Esophagus squamous epithelium (tissue), 5 donors: ENCODE measurements at places on chromosomes 6 and 20.

DNA sequence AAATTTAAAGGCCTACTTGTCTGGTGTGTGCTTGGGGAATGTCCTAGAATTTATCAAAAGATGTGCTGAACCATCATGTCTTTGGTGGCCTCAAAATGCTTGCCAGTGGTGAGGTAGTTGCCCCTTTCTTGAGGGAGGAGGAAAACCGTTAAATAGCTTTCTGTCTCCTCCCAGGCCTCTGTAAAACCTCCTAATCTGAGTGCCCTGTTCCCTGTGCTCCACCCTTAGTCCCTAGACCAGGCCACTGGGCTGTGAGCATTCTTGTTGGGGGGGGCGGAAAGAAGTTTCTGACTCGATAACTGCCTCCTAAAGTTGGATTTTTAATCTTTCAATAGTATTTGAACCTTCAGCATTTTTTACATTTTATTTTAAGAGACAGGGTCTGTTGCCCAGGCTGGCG is 23.1 kb downstream of the JARID2 start:
- DNase-seq, result no peak

DNA sequence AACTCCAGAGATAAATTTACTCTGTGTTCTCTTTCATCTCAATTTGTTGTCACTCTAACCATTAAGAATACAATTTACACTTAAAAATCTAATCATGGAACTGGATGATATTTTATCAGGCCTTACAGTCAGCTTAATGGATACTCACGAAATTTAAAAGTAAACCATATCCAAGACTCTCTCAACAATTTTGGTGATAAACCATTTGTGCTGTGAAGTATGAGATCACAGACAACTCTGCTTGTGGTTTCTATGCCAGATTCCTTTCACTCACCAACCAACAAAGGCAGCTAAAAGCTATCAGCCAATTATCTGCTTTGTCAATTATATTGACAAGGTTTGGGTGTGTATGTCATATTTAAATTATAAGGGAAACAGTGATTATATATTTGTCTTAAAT is 155.8 kb downstream of the TRDN start:
- DNase-seq, result no peak

- no peak for DNase-seq
These were observed 111.7 kb upstream of the CD93 start for GRCh38 chr20:23197836-23198235.

GRCh38 chr20:59726281-59726595 is 121.9 kb downstream of the PHACTR3 start:
- no peak for DNase-seq

DNA sequence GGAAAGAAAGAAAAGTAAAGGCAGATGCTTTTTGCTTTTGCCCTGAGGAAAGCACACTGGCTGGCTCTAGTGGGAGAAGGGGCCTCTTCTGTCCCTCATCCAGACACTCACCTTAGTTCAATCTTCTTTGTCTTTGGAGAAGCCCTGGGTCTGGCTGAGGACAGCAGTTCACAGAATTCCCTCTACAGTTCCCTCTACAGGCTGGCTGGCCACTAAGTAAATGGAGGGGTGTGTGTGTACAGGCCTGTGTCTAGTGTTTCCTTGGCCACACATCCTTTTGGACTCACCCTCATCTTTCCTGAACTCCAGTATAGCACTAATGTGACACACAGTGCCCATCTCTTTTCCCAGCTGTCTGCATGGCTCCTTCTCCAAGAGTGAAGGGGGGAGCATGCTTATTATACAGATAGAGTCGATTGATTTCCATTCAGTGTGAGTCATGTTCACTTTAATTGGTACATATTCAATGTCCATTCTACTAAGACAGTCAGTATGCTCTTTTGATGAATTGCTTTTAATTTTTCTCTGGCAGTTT is 26.0 kb upstream of the CLVS2 start:
- no peak for DNase-seq

DNA sequence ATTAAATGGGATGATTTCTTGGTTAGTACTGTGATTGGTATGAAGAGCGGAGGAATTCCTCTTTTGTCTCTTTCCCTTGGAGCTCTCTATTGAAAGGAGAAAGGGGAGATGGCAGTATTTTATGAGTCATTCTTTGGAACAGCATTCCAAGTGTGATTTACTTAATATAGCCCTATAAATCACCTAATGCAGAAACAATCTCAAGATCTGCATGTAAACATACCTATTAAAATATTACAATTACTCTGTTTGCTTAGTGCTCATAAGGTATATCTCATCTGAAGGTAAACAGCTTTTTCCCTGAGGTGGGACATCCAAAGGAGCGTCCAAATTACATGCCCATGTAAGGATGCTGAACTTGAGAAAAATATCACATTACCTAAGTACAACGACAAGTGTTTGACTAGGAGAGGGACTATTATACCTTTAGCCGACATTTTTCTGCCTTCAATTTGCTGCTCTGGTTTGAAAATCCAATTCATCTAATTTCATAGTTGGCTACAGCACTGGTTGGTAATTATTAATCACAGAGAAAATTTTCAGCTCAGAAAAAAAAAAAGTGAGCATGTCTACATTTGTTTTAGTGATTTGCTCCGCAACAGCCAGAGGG is 229.0 kb downstream of the FOXC1 start:
- no peak for DNase-seq

DNA sequence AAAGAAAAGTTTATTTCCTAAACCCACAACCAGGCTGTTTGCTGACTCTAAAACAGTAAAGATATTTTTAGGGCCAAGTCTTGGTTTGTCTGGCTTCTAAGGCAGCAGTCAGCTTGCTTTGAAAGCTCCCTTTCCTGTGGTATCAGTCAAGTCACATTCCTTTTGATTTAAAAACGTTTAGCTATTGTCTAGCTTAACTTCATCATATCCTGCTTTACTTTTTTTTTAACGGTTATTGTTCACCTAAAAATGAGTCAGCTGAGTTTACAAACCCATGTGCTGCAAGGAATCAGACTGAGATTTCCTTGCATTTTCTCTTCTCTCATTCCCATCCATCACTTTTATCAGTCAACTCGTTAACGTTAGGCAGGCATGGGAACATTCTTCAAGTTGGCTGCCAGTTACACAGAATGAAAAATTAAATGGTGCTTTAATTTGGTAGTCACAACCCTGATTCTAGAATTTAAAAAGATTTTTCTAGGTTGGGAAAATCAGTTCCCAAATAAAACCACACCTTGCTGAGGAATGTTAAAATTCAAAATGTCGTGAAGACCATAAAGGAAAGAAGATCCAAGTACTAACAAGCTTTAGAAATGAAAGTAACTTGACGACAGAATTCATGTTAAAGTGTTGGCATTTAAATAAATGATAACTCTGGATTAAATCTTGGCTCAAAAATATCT is 45.9 kb downstream of the ELOVL5 start:
- no peak for DNase-seq

DNA sequence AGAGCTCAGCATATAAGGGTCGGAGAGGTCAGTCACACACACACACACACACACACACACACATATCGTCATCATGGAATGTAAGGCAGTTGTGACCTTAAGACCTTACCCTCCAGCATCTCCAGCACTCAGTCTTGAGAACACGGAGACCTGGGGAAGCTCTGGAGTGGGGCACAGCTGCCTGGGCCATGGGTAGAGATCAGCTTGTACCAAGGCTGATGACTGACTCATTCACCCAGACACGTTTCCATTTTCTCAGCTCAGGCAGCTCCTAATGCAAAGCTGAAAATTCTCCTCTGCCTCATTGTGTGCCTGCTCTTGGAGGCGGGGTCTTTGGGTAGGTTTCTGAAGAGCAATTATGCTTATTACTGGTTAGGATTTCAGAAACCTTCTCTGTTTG is 38.3 kb upstream of the PDYN start:
- no peak for DNase-seq

DNA sequence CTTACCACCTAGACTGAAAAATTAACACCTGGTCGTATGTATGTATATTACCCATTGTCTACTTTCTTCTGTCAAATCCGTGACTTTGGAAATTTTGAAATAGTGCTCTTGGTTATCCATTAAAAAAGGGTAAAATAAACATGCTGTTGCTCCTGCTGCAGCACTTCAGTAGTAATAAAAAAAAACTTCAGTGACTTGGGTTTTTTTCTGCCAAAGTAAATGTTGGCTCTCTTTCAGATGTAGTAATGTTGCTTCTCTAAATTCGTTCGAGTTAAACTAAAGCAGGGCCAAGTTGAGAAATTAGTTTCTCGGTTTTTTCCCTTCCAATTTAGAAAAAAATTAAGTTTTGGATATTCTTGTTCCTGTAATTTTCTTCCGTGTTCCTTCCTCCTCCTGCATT is 34.2 kb downstream of the JARID2 start:
- DNase-seq, result no peak

DNA sequence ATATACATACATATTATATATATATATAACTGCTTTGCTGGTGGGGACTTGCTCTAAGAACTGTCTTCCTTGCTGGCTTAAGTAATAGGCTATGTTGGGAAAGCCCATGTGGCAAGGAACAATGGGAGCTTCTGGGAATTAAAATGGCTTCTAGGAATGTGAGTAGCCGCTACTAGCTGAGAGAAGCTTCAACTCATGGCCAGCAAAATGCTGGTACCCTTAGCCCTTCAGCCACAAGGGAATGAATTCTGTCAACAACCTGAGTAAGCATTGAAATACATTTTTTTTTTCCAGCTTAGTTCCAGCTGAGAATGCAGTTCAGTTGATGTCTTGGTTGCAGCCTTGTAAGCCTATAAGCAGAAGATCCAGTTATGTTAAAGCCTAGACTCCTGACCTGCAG is 911.7 kb upstream of the MAP3K7 start:
- DNase-seq, result no peak

GRCh38 chr6:21107796-21108195 is 485.8 kb upstream of the SOX4 start:
- no peak for DNase-seq

- no peak for DNase-seq
These were observed 45.2 kb upstream of the LY86 start for GRCh38 chr6:6543181-6543879.

DNA sequence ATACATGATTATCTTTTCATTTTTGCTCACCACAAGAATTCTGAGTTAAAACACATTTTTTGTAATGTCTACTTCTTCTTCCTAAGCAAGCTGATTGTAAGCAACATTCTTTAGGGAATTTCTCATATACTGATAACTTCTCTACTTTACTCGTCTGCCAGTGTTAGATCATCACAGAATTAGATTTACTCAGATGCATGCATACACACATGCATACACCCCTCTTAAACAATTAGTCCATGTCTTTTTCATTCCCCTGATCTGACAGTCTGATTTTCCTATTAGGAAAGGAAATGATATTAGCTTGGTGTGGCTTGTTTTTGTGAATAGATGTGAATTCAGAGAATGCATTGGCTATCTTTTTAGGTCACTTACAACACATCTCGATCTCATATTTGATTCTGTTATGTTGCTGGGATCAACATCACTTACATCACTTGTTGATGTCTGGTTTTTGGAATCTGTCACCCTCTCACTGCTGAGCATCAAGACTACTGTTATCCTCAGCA is 91.4 kb downstream of the FIG4 start:
- DNase-seq, result no peak

GRCh38 chr6:445571-446417 is 54.2 kb downstream of the IRF4 start:
- DNase-seq, result no peak

GRCh38 chr6:170091000-170091638 is 199.8 kb downstream of the DLL1 start:
- DNase-seq, result no peak

DNA sequence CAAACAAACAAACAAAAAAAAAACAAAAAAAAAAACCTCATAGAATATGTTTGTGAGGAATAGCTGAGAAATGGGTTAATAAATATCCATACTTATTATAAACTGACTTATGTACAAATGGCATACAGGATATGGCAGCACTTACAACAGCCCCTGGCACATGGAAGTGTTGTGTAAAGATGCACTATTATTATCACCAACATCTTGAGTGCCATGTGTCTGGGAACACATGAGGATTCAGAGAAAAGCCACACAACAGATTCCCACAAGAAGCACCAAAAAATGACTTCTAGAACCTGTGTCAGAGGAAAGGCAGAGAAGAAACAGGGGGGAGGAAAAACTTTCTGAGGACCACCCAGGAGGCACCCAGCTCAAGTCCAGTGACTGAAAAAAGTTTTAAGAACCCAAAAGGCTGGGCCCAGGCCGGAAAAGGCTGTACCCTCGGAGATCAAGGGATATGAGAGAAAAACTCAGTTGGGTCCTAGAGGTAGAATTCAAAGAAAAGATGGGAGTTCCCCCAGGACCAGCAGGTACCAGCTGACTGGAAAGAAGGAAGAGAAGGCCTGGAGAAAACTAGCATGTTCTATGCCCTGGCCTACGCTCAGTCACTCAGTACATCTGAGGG is 9.4 kb upstream of the TAF8 start:
- DNase-seq, result no peak

DNA sequence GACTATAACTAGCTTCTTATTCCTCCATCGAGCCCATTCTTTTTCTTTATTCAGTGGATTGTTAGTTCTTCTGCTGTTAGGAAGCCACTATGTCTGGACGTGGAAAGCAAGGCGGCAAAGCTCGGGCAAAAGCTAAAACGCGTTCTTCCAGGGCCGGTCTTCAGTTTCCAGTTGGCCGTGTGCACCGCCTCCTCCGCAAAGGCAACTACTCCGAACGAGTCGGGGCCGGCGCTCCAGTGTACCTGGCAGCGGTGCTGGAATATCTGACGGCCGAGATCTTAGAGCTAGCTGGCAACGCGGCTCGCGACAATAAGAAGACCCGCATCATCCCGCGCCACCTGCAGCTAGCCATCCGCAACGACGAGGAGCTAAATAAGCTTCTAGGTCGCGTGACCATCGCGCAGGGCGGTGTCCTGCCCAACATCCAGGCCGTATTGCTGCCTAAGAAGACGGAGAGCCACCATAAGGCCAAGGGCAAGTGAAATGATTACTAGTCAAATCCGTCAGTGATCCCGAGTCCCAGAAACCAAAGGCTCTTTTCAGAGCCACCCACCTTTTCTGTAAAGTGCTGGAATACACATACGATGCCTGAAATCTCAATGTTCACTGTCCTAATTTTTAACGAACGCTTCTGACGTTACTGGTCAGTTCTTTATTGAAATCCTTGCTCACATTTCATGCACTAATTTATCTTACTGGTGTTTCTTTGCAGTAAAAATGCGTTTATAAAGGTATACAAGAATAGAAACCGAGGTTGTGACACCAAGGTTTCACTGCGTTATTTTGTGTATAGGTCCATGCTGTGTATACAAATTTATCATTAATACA is 129.9 kb downstream of the HFE start:
- no peak for DNase-seq

- DNase-seq, result no peak
These were observed 105.9 kb upstream of the PRSS16 start for GRCh38 chr6:27141529-27142015.

- no peak for DNase-seq
These were observed 75.3 kb downstream of the RIN2 start for GRCh38 chr20:19833395-19833794.

GRCh38 chr20:39762716-39763115 is 800.6 kb downstream of the DHX35 start:
- DNase-seq, result no peak
